ENCODE measurements at places on chromosomes 1 and 21. TPM values are rescaled to one million over a fixed set of nuclear protein-coding genes. Genes with fewer than 3 reads are reported as not detected.

Gene C1orf146
- not detected for total RNA-seq

Gene ZFP69B
- 3.5 TPM for total RNA-seq

Gene TNFRSF14
- total RNA-seq, result 182 TPM

Gene E2F2
- 112 TPM for total RNA-seq

Gene SPRR4
- not detected for total RNA-seq

All from activated CD4-positive, alpha-beta T cell treated with anti-CD3 and anti-CD28 coated beads, Interleukin-2, amount 10 ng/mL, durations not matched to agents 7 days and 5 days (primary cell).